ENCODE measurements at places on chromosomes 1 and 21. TPM values are rescaled to one million over a fixed set of nuclear protein-coding genes. Genes with fewer than 3 reads are reported as not detected.

The RNF11 gene
- 43.4 TPM for total RNA-seq

The RHD gene
- total RNA-seq = not detected

DNA sequence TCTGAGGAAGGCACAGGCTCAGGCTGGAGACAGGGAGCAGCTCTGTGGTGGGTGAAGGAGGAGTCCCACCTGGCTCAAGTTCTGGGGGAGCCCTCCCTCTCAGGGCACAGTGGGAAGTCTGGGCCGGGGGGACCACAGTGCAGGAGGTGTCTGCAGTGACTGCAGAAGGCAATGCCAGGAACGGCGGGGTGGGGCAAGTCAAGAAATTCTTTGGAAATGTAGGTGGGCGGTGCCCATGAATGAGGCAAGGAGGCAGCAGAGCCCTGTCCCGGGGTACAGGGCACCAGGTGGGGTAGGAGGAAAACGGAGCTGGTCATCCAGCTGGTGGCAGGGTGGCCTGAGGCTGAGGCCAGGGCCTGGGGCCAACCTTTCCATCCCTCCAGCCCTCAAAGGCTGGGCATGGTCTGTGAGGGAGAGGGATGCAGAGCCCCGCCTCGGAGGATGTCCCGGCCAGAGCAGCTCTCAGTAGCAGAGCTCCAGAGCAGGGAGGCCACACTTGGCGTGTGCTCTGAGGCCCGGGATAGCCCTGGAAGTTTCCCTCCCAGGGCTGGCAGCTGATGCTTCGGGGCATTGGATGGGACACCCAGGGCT is 4.7 kb downstream of the TFF3 start:
- no peak overlapping the region for H3K4me3 ChIP-seq
- H3K4me1 ChIP-seq = peaks cover 8% of the 10 kb centered on the region
- H3K36me3 ChIP-seq = no peaks in the 10 kb centered on the region
- no peak for DNase-seq
- no peaks in the 10 kb centered on the region for H3K27me3 ChIP-seq

DNA sequence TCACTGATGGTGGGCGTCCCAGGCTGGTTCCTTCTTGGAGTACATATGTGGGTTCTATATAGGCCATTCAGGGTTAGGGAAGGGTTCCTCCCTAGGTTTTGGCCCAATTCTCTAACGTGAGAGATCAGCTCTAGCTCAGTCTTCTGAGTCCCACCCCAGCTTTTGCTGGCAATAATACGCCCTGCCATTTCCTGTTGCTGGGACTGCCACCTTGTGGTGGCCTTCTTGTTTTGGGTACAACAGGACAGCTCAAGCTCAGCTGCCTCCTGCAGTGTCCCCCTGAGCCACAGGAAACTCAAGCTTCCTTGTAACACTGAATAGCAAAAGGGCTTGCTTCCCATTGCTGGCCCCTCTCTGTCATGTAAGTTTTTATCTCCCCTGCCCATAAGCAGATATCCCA is 77.8 kb downstream of the BACH1 start:
- H3K36me3 ChIP-seq = no peaks in the 10 kb centered on the region
- no peaks in the 10 kb centered on the region for H3K27me3 ChIP-seq
- DNase-seq = peak; percentile 44
- H3K4me3 ChIP-seq = no peak overlapping the region
- no peak overlapping the region for H3K27ac ChIP-seq

- no peak for DNase-seq
- peaks cover 33% of the 10 kb centered on the region for H3K4me1 ChIP-seq
- no peaks in the 10 kb centered on the region for H3K36me3 ChIP-seq
- no peak overlapping the region for H3K27ac ChIP-seq
- H3K4me3 ChIP-seq = no peak overlapping the region
- no peaks in the 10 kb centered on the region for H3K27me3 ChIP-seq
These were observed 1.8 kb downstream of the EYA3 start for GRCh38 chr1:28086651-28087050.

DNA sequence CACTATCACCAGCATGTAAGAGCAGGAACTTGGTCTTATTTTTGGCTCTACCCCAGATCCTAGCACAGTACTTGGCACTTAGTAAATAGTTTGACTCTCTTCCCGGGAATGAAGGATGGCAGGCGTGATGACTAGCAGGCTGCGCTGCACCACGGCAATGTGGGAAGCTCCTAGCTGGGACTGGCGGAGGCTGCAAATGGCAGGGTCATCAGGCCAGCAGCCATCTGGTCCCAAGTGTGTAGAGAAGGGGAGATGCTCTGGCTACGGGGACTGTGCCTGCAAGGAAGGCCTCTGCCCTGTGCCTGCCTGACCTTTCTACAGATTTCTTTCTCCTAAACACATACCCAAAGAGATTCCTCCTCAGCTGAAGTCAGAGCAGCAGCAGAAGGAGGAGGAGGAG is 95.0 kb downstream of the KCND3 start:
- no peak overlapping the region for H3K4me3 ChIP-seq
- no peaks in the 10 kb centered on the region for H3K27me3 ChIP-seq
- no peaks in the 10 kb centered on the region for H3K4me1 ChIP-seq
- no peak overlapping the region for H3K27ac ChIP-seq
- no peak for DNase-seq

DNA sequence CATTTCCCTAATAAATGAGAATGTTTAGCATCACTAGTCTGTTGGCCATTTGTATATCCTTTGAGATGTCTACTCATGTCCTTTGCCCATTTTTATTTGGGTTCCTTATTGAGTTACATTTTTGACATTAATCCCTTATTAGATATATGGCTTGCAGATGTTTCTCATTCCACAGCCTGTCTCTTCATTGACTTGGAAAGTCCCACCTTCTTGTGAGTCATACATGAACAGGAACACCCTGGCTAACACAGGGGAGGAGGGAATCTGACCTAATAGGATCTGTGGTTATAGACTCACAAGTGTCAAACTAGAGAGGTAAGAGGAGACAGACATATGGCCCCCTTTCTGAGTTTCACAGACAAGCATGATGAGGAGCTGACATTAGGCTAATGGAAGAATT is 11.5 kb downstream of the ZP4 start:
- H3K27me3 ChIP-seq = no peaks in the 10 kb centered on the region
- no peaks in the 10 kb centered on the region for H3K36me3 ChIP-seq
- no peak overlapping the region for H3K4me3 ChIP-seq
- no peak for DNase-seq

GRCh38 chr1:12458571-12458970 is 159.4 kb downstream of the DHRS3 start:
- peaks cover 43% of the 10 kb centered on the region for H3K4me1 ChIP-seq
- DNase-seq = no peak
- H3K27ac ChIP-seq = no peak overlapping the region
- no peaks in the 10 kb centered on the region for H3K27me3 ChIP-seq

DNA sequence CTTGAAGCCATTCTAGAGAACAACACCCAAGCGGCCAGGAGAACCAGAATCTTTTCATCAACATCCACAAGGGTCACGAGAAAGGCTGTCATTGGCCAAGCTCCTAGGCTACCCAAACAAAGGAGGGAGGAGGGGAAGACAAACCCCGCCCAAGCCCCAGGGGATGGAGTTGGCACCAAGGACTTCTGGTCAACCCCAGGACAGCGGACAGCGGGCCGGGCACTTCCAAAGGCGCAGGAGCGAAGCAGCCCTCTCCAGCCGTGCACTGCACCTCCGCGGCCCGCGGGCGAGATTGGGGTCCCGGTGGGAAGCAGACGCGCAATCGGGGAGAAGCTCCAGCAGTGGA is at the start of gene CLIC6:
TSS of gene CLIC6 (plus strand) at position 192 of the 346 bp plus-strand sequence. CDS start 395 bp downstream, outside the sequence.
- no peak within 1 kb of the TSS for H3K4me3 ChIP-seq
- peaks cover 10% of the 10 kb centered on the region for H3K4me1 ChIP-seq
- no peak within 1 kb of the TSS for H3K27ac ChIP-seq
- DNase-seq = no peak

- H3K4me3 ChIP-seq = no peak overlapping the region
- no peak for DNase-seq
- H3K27me3 ChIP-seq = no peaks in the 10 kb centered on the region
- H3K27ac ChIP-seq = no peak overlapping the region
- H3K36me3 ChIP-seq = no peaks in the 10 kb centered on the region
These were observed 688.5 kb downstream of the MATN1 start for GRCh38 chr1:30034627-30035521.

- H3K27me3 ChIP-seq = no peaks in the 10 kb centered on the region
- peaks cover 25% of the 10 kb centered on the region for H3K4me1 ChIP-seq
- DNase-seq = no peak
- H3K36me3 ChIP-seq = peaks cover 26% of the 10 kb centered on the region
- no peak overlapping the region for H3K4me3 ChIP-seq
These were observed 4.7 kb downstream of the IL24 start for GRCh38 chr1:206901944-206902343.

DNA sequence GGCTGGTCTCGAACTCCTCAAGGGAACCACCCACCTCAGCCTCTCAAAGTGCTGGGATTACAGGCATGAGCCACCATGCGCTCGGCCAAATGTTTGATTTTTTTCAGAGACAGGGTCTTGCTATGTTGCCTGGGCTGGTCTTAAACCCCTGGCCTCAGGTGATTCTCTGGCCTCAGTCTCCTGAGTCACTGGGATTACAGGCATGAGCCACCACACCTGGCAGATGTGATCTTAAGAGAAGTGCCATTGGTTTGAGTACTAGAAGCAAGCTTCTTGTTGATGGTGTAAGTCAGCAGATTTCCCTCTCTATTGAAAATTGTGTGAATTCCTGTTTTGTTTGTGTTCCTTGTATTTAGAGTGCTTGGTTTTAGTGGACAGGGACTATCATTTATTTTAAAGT is 5.2 kb downstream of the CAP1 start:
- peaks cover 7% of the 10 kb centered on the region for H3K36me3 ChIP-seq
- H3K27ac ChIP-seq = no peak overlapping the region
- H3K27me3 ChIP-seq = no peaks in the 10 kb centered on the region
- H3K4me3 ChIP-seq = no peak overlapping the region
- DNase-seq = no peak
- peaks cover 92% of the 10 kb centered on the region for H3K4me1 ChIP-seq

DNA sequence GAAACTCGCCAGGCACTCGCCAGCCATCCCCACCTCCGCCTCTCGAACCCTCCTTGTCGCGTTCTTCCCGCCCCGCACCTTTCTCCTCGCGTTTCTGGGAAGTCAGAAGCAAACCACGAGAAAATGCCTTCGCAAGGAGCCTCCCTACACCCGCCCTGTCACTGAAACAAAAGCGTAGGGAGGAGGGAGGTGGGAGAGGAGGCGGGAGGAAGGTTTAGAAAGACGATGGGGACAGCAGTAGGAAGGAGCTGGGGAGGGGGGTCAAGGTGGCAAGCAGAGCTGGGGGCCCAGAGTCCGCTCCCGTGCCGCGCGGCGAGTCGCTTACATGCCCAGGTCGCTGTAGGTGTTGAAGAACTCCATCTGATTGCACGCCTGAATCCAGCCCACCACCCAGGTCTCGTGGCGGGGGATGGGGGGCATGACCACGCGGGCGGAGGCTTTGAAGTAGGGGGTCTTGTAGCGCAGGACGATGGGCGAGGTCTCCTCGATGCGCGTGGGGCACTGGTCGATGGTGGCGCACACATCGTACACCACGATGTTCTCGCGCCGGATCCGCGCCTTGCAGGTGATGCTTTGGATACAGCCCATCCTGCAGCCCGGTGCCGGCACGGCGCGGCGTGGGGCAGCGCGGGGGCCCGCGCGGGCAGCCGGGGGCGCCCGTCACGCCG is 1.0 kb downstream of the FAM78B start:
- H3K27ac ChIP-seq = no peak overlapping the region
- no peaks in the 10 kb centered on the region for H3K36me3 ChIP-seq
- peaks cover 14% of the 10 kb centered on the region for H3K4me1 ChIP-seq
- no peak for DNase-seq
- peaks cover 12% of the 10 kb centered on the region for H3K27me3 ChIP-seq

- peaks cover 64% of the 10 kb centered on the region for H3K27me3 ChIP-seq
- H3K27ac ChIP-seq = no peak overlapping the region
- H3K36me3 ChIP-seq = no peaks in the 10 kb centered on the region
- no peak overlapping the region for H3K4me3 ChIP-seq
- DNase-seq = no peak
These were observed 9.8 kb downstream of the BARHL2 start for GRCh38 chr1:90707363-90707710.

DNA sequence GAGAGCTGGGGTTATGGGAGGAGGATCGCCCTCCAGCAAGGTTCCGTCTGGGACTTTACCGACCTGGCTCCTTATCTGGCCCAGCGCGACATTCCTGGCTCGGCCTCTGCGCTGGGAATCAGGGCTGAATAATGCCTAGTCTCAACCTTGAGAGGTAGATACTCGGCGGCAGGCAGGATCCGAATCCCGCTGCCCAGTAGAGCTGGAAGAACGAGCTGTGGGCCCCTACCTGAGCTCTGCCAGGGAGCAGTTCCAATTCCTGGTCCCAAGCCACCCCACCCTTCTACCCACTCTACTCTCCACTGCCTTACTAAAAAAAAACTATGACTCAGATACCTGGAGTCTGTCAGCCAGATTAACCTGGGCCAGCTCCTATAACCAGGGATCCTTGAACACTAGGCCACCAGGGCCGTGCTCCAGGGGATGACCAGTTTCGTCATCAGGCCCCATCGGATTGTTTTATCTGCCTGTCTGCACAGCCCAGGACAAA is 53.6 kb downstream of the RHBG start:
- H3K36me3 ChIP-seq = no peaks in the 10 kb centered on the region
- peaks cover 49% of the 10 kb centered on the region for H3K27me3 ChIP-seq
- DNase-seq = no peak
- H3K4me3 ChIP-seq = no peak overlapping the region
- peaks cover 33% of the 10 kb centered on the region for H3K4me1 ChIP-seq
